ENCODE measurements at places on chromosomes 16 and 17. TPM values are rescaled to one million over a fixed set of nuclear protein-coding genes. Genes with fewer than 3 reads are reported as not detected.

The KRTAP16-1 gene
- total RNA-seq: not detected

The SLC7A5 gene
- total RNA-seq: 29.2 TPM

The SPPL2C gene
- not detected for total RNA-seq

The PDILT gene
- not detected for total RNA-seq

The TP53TG3 gene
- total RNA-seq: not detected

The MRPS23 gene
- 37.3 TPM for total RNA-seq

The EIF1 gene
- 83.4 TPM for total RNA-seq

The DDX42 gene
- total RNA-seq: 33.0 TPM

The HSF4 gene
- 0.40 TPM for total RNA-seq

The CCDC154 gene
- total RNA-seq: 0.05 TPM

The SULT1A4 gene
- 30.4 TPM for total RNA-seq

The OMG gene
- 2.0 TPM for total RNA-seq

The CD300E gene
- total RNA-seq: not detected

The DNAH9 gene
- 0.30 TPM for total RNA-seq

The PRAC1 gene
- not detected for total RNA-seq

The NPEPPS gene
- total RNA-seq: 40.8 TPM

The MILR1 gene
- 20.6 TPM for total RNA-seq
